ENCODE measurements at places on chromosomes 2 and 18.

- DNase-seq = no peak
Measured at GRCh38 chr2:46518861-46519260, 39.5 kb downstream of the TMEM247 start.

GRCh38 chr2:255195-255594 lies 8.6 kb downstream of the SH3YL1 start:
- no peak for DNase-seq

DNA sequence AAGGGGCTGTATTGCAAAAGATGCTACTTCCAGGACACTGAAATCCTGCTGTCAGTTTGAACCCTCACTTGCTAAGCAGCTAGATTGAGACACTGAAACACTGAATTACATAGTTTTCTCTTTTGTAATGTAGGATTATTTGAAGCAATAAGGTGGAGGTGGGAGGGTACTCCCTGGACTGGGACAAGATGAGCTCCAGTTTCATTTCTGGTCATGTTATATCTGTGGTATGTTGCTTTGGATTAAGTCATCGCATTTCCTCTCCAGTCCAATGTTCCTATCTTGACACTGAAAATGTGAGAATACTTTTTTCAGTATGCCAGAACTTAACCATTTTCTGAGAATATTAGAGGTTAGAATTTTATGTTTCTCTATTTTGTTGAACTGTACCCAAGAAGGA lies 426.2 kb upstream of the MEX3C start:
- DNase-seq = no peak

DNA sequence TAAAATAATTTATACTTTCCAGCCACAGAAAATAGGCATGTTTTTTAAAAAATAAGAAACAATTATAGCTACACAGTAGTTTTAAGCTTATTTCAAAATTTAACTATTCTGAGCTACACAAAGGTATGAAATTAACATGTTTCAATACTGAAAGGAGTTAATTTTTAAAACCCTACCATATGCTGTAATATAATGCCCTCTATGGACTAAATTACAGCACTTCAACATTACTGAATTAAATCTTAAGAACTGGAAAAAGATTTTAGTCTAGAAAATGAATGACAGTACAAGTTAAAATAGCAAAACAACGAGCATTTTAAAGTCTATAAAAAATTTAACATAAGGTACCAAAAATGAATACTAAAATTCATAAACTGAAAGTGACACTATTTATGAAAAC lies 36.3 kb downstream of the RTN4 start:
- DNase-seq = no peak

GRCh38 chr18:78561757-78562510 lies 417.7 kb upstream of the SALL3 start:
- no peak for DNase-seq

GRCh38 chr2:170679607-170680079 lies 35.5 kb upstream of the SP5 start:
- DNase-seq = no peak

DNA sequence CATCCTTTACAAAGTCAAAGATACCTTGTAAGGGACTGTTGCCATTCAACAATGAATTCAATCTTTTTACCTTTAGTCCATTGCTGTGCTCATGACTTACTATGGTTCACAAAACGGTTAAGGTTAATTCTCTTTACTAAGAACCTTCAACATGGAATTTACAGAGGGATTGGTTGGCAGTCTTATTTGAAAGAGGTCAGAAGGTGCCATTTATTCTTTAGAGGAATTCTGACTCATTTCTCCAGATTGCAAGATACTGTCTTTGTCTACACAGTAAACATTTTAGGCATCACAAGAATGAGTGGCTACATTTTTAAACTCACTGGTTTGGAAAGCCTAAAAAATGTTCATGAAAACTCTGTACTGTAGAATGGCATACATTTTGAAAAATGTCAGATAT lies 17.4 kb downstream of the KCNH7 start:
- DNase-seq = no peak

- no peak for DNase-seq
Measured at GRCh38 chr18:67265464-67266245, 250.9 kb downstream of the DSEL start.

GRCh38 chr2:182642328-182642727 lies 73.7 kb upstream of the DNAJC10 start:
- no peak for DNase-seq

- no peak for DNase-seq
Measured at GRCh38 chr18:78995740-78996395, 16.2 kb downstream of the SALL3 start.

GRCh38 chr2:30181176-30181575 lies 34.4 kb downstream of the YPEL5 start:
- DNase-seq = no peak

GRCh38 chr18:36828157-36828629 lies 609 bp downstream of the TPGS2 start:
- no peak for DNase-seq

DNA sequence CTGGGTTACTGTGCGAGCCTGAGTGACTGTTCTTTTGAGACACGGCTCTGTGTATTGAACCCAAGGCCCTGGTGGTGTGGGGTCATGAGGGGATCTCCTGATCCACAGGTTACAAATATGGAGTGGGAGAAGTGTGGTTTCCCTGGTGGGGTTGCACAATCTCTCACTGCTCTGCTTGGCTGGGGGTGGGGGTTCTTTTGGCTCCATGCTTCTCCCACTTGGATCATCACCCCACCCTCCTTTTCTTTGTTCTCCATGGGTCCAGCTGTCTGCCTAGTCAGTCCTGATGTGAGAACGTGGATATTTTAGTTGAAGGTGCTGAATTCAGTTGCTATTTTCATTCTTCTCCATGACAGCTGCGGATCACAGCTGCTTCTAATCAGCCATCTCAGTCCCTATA lies 37.8 kb downstream of the AGPS start:
- DNase-seq = no peak

DNA sequence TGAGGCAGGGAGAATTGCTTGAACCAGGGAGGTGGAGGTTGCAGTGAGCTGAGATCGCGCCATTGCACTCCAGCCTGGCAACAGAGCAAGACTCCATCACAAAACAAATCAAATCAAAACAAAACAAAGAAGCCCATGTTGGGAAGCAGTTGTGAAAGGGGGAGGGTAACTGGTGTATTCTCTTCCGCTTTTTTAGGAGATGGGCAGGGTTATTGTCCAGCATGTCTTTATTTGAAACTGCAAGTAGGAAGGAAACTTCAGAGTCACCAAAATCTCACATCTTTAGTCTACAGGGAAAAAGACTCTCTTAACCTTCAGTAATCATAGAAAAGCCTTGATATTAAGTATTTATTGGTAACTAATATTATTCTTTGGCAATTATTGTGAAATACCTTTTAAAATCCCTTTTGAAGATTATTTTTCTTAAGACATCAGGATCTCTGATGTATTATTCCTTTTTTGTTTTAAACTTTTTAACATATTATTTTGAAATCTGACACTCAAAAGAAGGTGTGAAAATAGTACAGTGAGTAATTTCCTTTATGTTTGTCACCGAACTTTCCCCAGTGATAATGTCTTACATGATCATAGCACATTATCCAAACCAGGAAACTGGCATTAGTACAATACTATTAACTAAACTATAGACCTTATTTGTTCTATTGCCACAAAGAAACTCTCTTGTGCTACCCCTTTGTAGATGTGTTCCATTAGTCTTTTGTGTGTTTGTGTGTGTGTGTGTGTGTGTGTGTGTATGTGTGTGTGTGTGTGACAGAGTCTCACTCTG lies 84.3 kb upstream of the LTBP1 start:
- no peak for DNase-seq

GRCh38 chr18:69951182-69951581 lies 3.5 kb upstream of the CD226 start:
- no peak for DNase-seq

- no peak for DNase-seq
Measured at GRCh38 chr18:42941021-42941420, 174.5 kb downstream of the RIT2 start.

DNA sequence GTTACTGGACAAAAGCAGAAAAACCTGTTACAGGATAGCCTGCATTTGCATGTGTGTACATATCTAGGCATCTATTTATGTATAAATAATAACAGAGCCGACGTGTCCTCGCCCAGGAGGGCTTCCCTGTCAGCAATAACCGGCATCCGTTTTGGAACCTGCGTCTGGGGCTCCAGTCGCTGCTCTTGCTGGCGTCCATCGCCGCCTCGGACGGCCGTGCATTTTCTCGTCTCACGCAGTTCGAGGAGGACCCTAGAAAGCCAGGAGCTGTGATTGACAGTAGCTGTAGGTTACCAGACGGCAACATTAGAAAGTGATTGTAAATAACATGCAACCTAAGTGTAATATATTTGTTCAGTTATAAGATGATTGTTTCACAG lies 132.6 kb downstream of the NFATC1 start:
- no peak for DNase-seq

DNA sequence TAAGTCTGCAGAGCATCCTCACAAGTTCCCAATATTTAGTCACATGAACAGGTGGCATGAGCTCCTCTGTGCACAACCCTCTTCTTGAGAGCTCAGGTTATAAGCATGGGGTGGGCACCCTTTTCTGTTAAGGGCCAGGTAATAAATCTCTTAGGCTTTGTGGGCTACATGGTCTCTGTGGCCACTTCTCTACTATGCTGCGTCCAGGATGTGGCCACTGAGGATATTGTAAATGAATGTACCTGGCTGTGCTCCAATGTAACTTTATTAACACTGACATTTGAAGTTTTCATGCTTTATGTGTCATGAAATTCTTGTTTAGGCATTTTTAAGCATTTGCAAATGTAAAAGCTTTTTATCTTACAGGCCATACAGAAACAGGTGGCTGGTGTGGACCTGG lies 116.8 kb upstream of the ST6GAL2 start:
- no peak for DNase-seq

GRCh38 chr2:54559593-54560145 lies 103.5 kb downstream of the SPTBN1 start:
- no peak for DNase-seq

GRCh38 chr18:73861771-73862170 lies 285.9 kb downstream of the FBXO15 start:
- no peak for DNase-seq

GRCh38 chr2:234630801-234631261 lies 133.9 kb upstream of the ARL4C start:
- no peak for DNase-seq

DNA sequence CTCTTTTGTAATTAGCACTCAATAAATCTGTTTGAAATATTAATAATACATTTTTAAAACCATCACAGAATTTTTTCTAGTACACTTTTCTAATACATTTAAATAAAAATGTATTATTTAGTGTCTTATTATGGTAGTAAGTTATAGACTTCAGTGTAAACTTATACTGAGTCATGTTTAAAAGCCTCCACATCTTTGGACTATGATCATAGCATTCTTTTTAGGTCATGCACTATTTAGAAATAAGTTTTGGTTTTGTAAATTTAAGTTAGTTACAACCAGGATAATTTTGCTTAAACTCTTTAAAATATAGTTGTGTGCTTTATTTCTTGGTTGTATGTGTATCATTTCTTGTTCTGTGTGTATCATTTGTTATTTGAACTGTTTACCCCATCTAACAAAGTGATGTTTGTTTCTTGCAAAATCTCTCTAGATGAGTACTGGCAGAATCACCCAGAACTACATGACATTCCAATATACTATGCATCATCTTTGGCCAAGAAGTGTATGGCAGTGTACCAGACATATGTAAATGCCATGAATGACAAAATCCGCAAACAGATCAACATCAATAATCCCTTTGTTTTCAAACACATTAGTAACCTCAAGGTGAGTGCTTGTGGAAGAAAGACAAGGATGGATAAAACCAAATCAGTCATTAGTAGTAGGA lies 16.7 kb downstream of the CPSF3 start:
- DNase-seq = no peak

- no peak for DNase-seq
Measured at GRCh38 chr18:24013051-24013450, 1.5 kb upstream of the TTC39C start.

DNA sequence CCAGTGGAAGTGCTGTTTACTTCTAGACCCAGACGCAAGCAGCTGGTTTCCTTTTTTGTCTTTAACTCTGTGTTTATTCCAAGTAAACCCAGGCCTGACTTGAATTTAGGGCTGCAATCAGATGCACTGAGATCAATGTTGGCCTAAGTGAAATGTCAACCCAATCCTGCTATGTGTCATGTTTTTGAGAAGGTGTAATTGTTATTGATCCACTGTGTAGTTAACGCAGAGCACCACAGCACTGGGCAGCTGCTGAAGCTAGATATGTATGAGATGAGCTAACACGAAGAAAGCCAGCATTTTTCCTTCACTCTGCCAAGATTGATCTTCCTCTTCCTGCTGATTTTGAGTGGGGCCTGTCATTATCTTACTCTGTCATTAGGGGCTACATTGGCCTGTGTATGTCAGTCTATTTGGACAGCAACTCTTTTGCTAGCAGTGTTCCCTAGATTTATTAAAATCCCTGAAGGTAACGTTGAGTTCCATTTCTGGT lies 18.9 kb upstream of the DLX1 start:
- DNase-seq = no peak

DNA sequence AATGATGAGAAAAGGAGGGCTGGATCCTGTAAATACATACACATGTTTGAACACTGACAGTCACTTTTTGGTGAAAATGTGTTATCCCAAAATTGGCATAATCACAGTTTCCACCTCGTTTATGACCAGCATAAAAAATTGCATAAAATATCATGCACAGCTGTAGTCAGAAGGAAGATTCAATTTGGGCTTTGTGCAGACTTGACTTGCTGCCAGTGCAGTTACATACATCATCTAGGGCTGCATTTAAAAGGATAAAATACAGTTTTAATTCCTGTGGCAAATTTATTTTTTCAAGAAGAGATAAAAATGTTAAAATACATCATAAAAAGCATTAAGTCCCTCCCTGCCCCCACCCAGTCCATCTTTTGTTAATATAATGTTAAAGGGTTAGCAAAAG lies 103.8 kb downstream of the VWC2L start:
- DNase-seq = no peak

DNA sequence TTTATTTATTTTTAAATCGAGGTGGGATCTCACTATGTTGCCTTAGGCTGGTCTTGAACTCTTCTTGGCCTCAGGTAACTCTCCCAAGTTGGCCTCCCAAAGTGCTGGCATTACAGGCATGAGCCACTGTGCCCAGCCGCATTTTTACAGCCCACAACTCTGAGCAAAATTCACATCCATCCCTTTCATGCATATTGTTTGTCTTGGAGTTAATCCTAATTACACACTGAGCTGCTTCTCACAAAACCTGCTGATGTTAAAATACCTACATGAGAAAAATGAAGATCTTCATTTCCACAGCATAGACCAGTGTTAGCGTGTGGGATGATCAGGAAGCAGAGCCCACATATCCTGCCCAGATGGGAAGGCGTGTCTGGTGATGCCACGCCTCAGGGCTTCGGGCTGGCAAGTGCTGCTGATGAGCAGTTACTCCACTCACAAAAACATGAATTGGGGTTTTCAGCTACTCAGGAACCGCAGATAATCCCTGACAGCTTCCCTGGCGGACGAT lies 14.6 kb downstream of the ITGB1BP1 start:
- no peak for DNase-seq

GRCh38 chr2:232276733-232277313 lies 101.7 kb upstream of the ALPP start:
- no peak for DNase-seq

GRCh38 chr2:215863687-215864086 lies 149.7 kb downstream of the MREG start:
- no peak for DNase-seq

Measured in stimulated activated CD4-positive, alpha-beta T cell treated with anti-CD3 and anti-CD28 coated beads, Interleukin-4, amount 100 ng/mL, for 48 hours (primary cell).